HuH-7.5 (cell line): ENCODE measurements at places on chromosomes 12 and 14.

GRCh38 chr14:84975241-84975902 is 554.6 kb upstream of the FLRT2 start:
- no peak for DNase-seq

DNA sequence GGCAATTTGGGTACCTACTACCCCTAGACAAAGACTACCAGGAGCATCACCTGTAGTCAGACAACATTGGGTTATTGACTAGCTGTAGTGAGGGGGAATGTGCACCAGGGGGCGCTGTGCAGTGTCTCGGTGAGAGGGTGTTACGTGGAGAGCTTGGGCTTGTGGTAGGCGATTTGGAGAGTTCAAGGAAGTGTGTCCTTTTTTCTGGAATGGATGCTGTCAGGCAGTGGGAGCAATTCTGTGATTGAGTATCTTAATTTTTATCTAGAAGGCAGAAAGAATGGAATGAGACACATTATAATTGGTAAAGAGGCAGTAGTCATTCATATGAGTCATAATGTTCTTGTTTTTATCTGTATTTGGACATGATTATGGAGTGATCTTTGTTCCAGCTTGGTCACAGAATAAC is 187.7 kb downstream of the GALC start:
- DNase-seq, result no peak

DNA sequence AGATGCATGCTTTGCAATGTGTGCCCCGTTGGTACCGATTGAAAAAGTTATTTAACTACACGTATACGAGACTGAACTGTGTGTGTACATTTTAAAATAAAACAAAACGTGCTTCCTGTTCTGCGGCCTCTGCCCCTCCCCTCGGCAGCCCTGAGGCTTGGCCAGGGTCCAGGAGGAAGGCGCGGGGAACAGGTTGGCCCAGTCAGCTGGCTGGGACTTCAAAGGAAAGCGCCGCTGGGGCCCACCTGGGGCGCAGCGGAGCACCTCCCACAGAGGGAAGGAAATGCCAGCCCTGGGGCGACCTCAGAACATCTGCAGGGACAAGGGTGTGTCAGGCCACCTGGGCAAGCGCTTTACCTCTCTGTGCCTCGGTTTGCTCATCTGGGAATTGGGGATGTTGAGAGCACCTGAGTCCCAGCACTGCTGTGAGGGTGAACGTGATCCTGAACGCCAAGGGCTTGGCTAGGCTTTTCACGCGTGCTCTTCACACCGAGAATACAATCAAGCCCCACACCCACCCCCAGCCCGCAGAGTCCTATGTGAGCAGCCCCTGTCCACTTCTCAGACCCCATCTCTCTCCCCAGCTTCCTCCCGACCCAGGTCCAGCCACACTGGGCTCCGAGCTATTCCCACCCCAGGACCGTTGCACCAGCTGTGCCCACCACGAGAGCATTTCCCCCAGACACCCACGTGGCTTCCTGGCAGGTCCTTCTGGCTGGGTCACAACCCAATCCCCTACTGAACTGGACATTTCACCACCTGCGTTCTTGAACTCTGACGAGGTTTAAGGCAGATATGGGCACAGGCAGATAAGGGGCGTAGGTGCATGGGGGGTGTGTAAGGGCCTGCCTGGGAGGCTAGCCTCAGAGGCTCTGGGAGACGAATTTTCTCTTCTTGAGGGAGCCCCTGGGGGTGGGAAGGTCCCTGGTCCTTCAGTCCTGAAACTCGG is 41.9 kb upstream of the NCOR2 start:
- peak; percentile 42 for DNase-seq

- DNase-seq, result no peak
Measured at GRCh38 chr12:110998165-110998564, 77.8 kb upstream of the MYL2 start.

DNA sequence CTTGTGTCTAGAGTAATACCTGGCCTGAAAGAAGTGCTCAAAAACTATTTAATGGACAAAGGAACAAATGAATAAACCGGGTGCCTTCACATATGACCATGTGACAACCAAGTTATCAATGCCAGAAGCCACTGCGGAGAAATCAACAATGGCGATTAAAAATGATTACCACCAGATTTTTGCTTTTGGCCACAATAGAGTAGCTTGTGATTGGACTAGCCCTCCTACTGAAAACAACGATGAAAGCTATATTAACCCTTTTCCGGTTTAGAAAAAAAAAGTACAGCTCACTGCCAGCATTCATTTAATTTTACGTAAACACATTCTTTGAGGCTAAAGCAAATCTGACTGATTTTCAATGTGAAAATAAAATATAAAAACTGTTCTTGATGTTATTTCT is 41.6 kb upstream of the TTC7B start:
- DNase-seq, result no peak
